ENCODE measurements at places on chromosomes 5 and 9. TPM values are rescaled to one million over a fixed set of nuclear protein-coding genes. Genes with fewer than 3 reads are reported as not detected.

Gene PHF24
- 0.85 TPM for total RNA-seq

Gene OR1Q1
- not detected for total RNA-seq

Gene SMIM33
- total RNA-seq, result not detected

Gene CBY3
- total RNA-seq, result not detected

Gene BAAT
- total RNA-seq, result not detected

Gene ELAVL2
- not detected for total RNA-seq

Gene FCHO2
- total RNA-seq, result 141 TPM

Gene CCL28
- 3.1 TPM for total RNA-seq

Gene IL9
- not detected for total RNA-seq

All from uterus (tissue), 4 donors.